ENCODE measurements at places on chromosomes 1 and 21.
A peak's percentile ranks its signal among the peaks of the same experiment; 100 is the strongest.

DNA sequence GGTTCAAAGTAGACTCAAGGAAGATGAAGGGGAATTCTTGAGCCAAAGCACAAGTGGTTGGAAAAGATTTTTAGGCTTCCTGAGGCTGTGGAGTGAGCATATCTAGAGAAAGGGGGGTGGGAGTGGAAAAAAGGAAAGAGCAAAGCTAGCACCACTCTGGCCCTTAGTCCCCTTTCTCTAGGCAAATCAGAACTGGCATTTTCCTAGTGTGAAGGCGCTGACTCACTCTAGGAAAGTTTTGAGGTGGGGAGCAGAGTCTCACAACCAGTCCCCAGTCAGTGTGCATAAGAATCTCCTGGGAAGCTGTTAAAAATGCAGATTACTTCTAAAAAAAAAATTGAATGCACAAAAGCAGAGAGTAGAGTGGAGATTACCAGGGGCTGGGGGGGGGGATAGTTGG is 3.4 kb upstream of the GPR89B start:
- DNase-seq = no peak

DNA sequence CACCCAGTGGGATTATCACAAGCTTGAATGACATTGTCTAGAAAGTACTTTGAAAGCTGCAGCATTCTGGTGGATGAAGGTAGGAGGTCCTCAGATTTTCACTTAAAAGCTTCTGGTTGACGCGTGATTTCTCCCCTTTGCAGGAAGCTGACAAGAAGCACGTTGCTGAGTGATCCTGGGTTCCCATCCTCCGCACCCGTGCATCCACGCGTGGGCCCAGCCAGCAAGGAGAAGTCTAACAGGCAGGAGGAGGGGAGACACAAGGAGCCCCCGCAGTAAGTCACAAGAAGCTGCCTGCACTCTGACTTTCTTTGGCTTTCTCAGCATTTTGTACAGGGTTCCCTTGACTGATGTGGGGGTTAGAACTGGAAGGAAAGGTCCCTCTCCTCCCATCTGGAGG is 7.8 kb upstream of the B3GALT5 start:
- no peak for DNase-seq

GRCh38 chr21:45098867-45099266 is 24.5 kb downstream of the ADARB1 start:
- no peak for DNase-seq

DNA sequence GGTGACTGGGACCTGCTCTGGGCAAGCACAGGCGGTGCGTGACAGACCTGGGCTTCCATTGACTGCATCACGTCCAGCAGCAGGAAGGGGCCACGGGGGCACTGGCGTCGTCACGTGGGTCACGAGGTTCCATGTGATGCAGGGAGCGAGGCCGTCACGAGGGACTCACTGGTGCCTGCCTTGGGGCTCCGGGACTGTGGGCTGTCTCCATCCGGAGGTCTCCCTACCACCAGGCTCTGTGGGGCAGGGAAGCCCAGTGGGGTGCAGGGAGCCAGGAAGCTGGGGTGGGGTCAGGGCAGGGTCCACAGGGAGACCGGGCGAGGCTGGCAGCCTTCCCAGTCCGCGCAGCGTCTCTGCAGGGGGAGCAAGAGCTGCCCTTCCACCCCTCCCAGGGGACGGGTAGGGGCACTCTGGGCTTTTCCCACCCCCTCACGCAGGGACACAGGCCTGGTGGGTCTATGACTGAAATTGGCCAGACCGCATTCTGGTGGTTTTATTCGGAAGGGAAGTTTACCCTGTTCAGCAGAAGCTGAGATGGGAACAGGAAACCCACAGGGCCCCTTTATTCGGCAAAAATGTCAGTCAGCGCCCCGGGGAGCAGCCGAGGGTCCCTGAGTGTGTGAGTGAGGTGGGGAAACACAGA is 416 bp upstream of the TNFRSF14 start:
- DNase-seq = no peak

DNA sequence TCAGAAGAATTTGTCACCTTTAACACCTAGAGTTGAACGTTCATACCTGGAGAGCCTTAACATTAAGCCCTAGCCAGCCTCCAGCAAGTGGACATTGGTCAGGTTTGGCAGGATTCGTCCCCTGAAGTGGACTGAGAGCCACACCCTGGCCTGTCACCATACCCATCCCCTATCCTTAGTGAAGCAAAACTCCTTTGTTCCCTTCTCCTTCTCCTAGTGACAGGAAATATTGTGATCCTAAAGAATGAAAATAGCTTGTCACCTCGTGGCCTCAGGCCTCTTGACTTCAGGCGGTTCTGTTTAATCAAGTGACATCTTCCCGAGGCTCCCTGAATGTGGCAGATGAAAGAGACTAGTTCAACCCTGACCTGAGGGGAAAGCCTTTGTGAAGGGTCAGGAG is 52.3 kb downstream of the UBE4B start:
- no peak for DNase-seq

- peak; percentile 91 for DNase-seq
Observed at GRCh38 chr1:202130816-202131522, 8.3 kb downstream of the GPR37L1 start.

DNA sequence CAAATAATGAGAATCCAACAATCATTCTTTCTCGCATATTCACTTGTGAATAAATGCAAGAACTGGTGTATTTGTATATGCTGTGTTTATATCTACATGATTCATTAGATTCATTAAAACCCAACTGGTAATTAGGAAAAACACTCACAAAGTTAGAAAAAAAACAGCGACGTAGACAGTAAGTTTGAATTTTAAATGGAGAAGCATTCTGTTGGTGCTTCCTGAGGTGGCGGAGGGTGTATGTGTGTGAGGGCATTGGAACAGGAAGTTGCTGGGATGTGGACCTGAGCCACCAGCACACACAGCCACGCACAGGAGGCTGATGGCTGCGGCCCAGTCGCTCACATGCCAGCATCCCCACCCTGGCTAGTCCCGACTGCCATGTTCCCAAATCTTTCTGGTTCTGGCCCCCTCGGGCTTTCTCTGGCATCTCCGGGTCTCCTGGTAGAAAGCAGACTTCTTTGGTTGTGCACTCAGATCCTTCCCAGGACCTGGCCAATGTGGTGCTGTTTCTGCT is 121.6 kb upstream of the IRF2BP2 start:
- no peak for DNase-seq

DNA sequence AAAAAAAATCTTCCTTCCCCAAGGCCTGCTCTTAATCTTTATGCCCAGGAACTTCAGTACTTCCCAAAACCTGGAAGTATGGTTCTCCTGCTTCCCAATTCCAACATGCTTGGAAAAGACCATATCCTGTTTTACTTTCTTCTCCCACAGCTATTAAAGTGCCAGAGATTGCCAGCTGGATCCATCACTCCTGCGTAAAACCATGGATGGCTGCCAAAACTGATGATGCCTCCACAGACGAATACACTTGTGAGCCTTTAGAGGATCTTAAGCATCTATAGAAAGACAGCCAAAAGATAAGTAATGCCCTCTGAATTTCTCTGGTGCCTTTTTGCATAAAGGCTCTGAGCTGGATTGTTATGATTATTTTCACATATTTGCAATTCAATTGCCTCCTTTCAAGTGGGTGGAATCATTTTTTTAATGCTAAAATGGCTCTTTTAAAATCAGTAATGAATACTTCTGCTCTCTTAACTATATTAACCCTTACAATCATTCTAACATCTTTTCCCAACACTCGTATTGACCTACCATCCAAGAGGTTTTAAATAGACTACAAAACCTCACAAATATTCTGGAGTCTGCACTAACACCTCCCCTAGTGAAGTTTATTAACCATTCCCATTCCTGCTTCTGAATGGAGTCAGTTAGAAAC is 1807.8 kb downstream of the BRINP3 start:
- peak; percentile 4 for DNase-seq

DNA sequence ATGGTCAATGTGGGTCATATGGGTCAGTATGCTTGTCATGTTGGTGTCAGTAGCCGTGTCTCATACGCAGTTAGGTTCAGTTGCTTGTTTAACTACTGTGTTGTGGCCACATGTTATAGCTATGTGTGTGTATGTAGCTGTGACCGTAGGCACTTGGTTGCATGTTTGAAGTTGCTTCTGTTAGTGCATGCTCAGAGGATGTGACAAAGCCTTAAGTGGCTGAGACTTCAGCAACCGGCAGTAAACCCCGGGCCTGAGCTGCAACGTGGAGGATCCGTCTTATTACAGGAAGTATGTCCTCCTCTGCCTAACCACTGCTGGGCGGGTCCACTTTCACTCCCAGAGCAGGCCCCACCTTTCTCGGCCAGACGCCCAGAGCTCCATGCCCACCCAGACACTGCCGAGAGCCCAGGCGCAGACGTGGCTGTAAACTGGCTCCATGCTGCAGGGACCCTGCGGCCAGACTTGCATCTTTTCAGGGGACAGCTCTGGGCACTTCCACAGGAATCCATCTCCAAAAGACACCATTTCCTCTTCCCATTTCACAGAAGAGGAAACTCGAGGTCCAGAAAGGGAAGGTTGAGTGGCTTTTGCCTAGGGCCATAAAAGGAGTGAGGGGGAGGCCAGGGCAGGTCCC is 2.2 kb downstream of the TCEA3 start:
- no peak for DNase-seq

GRCh38 chr1:149933208-149933607 is 3.5 kb downstream of the MTMR11 start:
- no peak for DNase-seq

- no peak for DNase-seq
Observed at GRCh38 chr1:8525216-8525557, 207.3 kb downstream of the SLC45A1 start.

- no peak for DNase-seq
Observed at GRCh38 chr21:21200103-21200938, 202.1 kb downstream of the NCAM2 start.

DNA sequence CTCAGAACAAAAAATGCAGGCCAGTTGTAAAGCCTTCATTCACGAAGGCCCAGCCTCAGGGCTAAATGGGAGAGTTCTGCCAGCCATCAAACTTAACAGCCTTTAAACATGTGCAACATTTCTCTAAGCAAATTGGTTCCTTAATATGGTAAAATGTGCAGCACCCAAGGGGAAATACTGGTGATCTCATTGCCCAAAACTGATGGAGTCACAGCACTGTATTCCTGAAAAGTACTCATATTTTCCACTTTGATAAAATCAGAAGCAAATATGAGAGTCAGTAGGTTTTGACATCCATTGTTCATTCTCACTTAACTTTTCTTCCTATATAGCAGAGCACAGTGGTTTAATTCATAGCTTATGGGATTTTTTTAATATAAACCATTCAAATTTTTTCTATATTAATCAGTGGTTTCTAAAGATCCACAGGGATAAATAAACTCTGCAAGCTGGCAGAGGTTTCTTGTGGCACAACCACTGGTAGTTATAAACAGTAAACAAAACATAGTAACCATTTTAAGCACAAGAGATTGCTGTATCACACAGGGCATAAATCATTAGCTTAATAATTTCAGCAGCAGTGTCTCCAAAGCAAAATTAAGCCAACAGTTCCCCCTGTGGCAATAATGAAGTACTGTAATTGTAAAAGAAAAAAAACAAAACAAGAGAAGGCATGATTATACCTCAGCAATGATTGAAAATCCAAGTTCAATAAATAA is 106.9 kb upstream of the LYPLAL1 start:
- DNase-seq = no peak

- no peak for DNase-seq
Observed at GRCh38 chr1:101264697-101265096, 27.9 kb downstream of the S1PR1 start.

- DNase-seq = no peak
Observed at GRCh38 chr1:184489908-184490307, 103.1 kb downstream of the C1orf21 start.

GRCh38 chr1:237467320-237467719 is 423.4 kb downstream of the ZP4 start:
- no peak for DNase-seq

Measured in amygdala (tissue), 56 donors.